ENCODE measurements at places on chromosomes 5 and 9. TPM values are rescaled to one million over a fixed set of nuclear protein-coding genes. Genes with fewer than 3 reads are reported as not detected.

Gene SLC9A3
- total RNA-seq: 1.6 TPM

GRCh38 chr9:117957267-117957666 lies 253.1 kb downstream of the TLR4 start:
- no peak for DNase-seq

Gene TAF11L10
- not detected for total RNA-seq

- DNase-seq: no peak
Measured at GRCh38 chr5:100828898-100829356, 74.2 kb downstream of the ST8SIA4 start.

Gene PDGFRB
- total RNA-seq: 362 TPM

Gene TOMM5
- 78.7 TPM for total RNA-seq

- DNase-seq: no peak
Measured at GRCh38 chr5:134140530-134141201, 26.2 kb downstream of the TCF7 start.

GRCh38 chr9:120366644-120367019 lies 213.3 kb downstream of the CDK5RAP2 start:
- no peak for DNase-seq

GRCh38 chr9:131382850-131383729 lies 10.8 kb upstream of the PRRC2B start:
- no peak for DNase-seq

DNA sequence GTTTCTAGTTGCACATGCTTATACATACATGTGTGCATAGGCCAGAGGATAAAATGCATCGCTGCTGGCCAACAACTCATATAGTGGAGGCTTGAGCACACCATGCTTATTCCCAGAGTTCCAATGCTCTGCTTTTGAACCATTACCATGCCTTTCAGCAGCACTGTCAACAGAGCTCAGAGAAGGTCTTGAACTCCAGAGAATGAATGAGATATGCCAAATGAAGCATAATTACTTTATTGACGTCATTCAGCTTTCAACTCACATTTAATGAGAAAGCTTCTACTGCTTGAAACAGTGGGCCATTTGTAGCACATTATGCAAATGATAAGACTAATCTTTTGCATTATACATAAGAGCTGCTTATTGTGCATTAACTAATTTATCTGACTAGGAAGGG lies 765.3 kb upstream of the GRAMD2B start:
- no peak for DNase-seq

- DNase-seq: no peak
Measured at GRCh38 chr5:87120518-87121303, 147.0 kb upstream of the RASA1 start.

- no peak for DNase-seq
Measured at GRCh38 chr9:21657966-21658667, 144.3 kb upstream of the MTAP start.

DNA sequence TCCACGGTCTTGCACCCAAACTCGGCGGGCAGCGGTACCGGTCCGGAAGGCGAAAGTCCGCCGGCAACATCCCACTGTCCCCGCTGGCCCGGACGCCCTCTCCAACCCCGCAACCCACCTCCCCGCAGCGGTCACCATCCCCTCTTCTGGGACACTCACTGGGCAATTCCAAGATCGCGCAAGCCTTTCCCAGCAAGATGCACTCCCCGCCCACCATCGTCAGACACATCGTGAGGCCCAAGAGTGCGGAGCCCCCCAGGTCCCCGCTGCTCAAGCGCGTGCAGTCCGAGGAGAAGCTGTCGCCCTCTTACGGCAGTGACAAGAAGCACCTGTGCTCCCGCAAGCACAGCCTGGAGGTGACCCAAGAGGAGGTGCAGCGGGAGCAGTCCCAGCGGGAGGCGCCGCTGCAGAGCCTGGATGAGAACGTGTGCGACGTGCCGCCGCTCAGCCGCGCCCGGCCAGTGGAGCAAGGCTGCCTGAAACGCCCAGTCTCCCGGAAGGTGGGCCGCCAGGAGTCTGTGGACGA lies 33.3 kb downstream of the CD180 start:
- no peak for DNase-seq

DNA sequence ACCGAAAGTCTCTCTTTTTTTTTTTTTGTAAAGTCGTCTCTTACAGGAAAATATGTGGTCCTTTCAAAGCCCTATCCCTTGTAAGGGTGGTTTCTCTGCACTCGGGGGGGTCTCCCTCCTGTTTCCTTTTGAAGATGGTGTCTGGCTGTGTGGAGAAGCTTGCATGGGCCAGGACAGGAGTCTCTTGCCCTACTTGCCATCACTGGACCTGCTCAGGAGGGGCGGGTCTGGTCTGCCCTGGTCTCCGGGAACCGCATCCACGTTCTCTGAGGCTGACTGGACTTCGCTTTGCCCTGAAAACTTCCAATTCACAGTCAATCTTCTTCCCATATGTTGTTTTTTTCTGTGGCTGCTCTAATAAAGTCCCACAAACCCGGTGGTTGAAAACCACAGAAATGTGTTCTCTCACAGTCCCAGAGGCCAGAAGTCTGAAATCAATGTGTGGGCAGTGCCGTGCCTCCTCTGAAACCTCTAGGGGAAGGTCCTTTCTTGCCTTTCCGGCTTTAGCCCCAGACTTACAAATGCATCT lies 92.9 kb upstream of the IER5L start:
- DNase-seq: no peak

Gene SPAAR
- 4.9 TPM for total RNA-seq

GRCh38 chr5:137415231-137415681 lies 83.9 kb downstream of the SPOCK1 start:
- no peak for DNase-seq

Gene OR1Q1
- total RNA-seq: not detected

Gene PCDHA6
- total RNA-seq: 5.2 TPM

Gene FOXD4L5
- not detected for total RNA-seq
